Neural progenitor cell (in vitro differentiated cells): ENCODE measurements at places on chromosomes 5 and 9.

GRCh38 chr9:27462434-27462833, 61.7 kb upstream of the IFNK start:
- DNase-seq: no peak

DNA sequence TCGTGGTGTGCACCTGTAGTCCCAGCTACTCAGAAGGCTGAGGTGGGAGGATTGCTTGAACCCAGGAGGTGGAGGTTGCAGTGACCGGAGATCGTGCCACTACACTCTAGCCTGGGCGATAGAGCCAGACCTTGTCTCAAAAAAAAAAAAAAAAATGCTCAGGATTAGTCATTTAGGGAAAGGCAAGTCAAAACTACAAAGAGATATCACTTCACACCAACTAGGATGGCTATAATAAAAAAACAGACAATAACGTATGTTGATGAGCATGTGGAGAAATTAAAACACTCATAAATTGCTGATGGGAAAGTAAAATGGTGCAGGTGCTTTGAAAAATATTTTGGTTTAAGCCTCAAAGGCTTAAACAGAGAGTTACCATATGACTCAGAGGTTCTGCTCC, 6.3 kb upstream of the ANKRD34B start:
- DNase-seq: no peak

- DNase-seq: no peak
These were observed 316.2 kb downstream of the BRINP1 start for GRCh38 chr9:119053070-119053469.

GRCh38 chr5:56625541-56625940, 189.8 kb upstream of the MAP3K1 start:
- no peak for DNase-seq

- DNase-seq: no peak
These were observed 81.7 kb downstream of the GNAQ start for GRCh38 chr9:77949751-77950436.

GRCh38 chr5:43515678-43516048, 715 bp upstream of the C5orf34 start:
- no peak for DNase-seq

- peak; percentile 32 for DNase-seq
These were observed 106.5 kb upstream of the RAD23B start for GRCh38 chr9:107176436-107177151.

GRCh38 chr5:160685695-160686094, 166.3 kb downstream of the ATP10B start:
- peak; percentile 58 for DNase-seq

DNA sequence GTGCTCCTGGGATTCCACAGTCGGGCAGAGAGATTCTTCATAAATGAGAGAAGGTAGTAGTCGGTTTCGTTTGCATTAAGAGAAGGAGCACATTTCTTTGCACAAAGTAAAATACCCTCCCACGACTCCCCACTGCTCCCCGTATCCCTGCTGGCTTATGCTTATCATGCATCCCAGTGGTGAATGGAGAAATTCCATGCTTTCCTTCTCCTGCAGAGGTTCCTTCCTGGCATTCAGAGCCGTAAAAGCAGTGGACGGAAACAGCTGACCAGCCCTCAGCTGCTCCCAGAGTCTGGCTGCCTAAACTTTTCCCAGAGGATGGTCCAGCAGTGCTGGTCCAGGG, 93.1 kb downstream of the C9orf152 start:
- DNase-seq: no peak

GRCh38 chr5:169222934-169223594, 77.9 kb downstream of the SLIT3 start:
- DNase-seq: no peak

GRCh38 chr9:93473411-93473810, 20.0 kb upstream of the FAM120AOS start:
- no peak for DNase-seq

DNA sequence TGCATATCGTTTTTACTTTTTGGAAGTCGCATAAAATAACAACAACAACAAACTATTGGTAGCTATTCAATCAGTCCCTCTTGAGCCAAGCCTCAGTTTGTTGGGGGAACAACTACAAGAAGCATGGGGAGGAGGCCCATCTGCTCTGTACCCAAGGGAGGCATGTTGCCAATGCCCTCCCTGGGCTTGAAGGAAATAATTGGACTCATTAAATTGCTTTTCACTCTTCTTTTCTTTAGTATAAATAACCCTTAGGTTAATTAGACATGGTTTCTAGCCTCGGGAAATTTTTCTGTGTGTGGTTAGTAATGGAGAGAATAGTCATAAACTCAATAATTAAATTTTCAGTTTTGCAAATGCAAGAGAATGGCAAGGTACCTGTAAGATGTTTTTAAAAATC, 500.7 kb downstream of the TLE4 start:
- DNase-seq: no peak

GRCh38 chr9:71487061-71487460, 281.3 kb downstream of the CEMIP2 start:
- DNase-seq: peak; percentile 8

- peak; percentile 55 for DNase-seq
These were observed 3.0 kb upstream of the TMEM210 start for GRCh38 chr9:137174722-137175293.

DNA sequence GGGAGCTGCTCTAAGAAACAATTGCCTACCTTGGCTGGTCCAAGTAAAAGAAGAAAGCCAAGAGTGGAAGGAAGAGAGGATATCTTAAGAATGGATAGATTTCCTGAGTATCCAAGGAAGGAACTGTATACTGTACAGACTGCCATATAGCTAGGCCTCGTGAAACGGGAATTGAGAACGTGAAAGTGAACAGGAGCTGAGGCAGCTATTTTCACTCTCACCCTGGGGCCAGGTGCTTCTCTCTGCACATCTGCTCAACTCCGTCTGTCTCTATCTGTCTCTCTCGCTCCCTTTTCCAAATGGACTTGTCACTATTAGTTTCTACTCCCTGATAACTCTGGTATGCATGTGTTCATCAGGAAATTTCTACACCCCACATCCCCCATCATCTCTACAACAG, 35.9 kb upstream of the TESK1 start:
- no peak for DNase-seq

GRCh38 chr9:69143291-69143690, 30.8 kb upstream of the TJP2 start:
- DNase-seq: no peak

DNA sequence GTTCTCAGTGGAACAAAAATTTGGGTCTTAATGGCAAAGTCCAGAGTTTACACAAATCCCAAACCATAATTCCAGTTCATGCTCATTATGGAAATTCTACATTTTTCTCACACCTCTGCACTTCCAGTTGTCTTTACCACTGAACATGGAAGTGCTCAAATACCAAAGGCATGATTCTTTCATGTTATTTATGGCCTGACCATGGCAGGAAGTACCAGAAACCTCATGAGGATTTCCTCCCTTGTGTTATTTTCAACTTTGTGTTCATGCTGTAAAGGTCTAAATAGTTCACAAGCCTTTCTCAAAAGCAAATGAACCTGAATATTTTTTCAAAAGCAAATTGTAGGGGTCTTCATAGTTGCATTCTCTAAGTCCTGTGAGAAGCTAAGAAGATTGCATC, 82.0 kb upstream of the ITGA1 start:
- DNase-seq: no peak

DNA sequence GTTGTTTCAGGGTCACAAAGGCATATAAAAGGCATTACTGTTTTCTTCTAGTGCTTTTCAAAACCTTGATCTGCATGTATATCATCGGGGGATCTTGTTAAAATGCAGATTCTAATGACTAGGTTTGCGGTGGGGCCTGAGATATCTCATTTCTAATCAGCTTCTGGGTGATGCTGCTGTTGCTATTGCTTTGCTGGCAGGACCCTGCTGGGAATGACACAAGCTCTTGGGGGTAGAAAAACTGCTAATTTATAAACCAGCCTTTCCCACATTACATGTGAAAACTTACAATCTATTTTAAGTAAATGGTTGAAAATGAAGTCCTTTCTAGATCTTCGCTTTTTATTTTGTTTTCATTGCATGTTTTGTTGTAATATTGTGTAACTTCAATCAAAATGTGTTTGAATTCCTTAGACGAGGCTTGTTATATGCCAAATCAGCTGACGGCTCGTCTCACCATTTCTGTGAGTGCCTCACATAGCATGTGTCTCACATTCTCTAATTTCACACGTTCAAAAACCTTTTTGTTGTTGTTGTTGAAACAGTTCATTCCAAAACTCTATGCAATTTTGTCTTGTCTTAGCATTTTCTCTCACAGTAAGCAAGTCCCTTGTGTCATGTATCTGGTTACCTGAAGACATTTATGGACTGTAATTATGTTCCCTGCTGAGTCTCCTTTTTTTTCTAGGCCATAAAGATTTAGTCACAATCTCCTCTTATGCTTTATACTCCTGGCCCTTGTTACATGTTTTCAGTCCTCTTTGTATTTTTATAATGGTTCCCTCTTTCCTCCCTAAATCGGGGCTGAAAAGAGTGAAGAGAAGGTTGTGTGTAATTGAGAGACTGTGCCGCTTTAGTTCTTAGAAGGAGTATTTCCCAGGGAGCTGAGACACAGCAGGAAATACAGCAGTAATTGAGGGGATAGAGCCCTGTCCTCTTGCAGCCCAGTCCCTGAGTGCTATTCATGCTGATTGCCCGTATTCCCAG, 521.0 kb upstream of the SEMA6A start:
- DNase-seq: peak; percentile 68

- DNase-seq: no peak
These were observed 44.6 kb upstream of the LPCAT1 start for GRCh38 chr5:1568201-1568979.

GRCh38 chr5:176741561-176742211, 68.7 kb upstream of the UNC5A start:
- DNase-seq: no peak

- no peak for DNase-seq
These were observed 82.2 kb downstream of the DCP2 start for GRCh38 chr5:113058706-113059226.

GRCh38 chr9:107177243-107177839, 105.7 kb upstream of the RAD23B start:
- no peak for DNase-seq

DNA sequence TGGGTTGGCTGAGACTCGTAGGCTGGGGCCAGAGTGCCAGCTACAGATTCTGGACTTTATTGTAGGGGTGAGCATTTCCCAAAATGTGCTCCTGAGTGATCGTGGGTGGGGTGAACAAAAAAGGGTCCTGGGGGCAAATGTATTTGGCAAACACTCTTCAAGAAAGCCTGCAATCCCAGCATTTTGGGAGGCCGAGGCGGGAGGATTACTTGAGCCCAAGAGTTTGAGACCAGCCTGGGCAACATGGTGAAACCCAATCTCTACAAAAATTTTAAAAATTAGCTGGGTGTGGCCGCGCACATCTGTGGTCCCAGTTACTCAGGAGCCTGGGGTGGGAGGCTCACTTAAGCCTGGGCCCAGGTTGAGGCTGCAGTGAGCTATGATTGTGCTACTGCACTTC, 55.5 kb upstream of the CDKN2AIPNL start:
- no peak for DNase-seq

DNA sequence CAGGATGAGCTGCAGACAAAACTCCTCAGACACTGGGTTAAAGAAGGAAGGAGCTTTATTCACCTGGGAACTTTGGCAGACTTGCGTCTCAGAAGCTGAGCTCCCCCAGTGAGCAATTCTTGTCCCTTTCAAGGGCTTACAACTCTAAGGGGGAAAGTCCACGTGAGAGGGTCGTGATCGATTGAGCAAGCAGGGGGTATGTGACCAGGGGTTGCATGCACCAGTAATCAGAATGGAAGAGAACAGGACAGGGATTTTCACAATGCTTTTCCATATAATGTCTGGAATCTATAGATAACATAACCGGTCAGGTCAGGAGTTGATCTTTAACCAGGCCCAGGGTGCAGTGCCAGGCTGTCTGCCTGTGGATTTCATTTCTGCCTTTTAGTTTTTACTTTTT, 202.8 kb upstream of the MRPS30 start:
- DNase-seq: no peak

- DNase-seq: peak; percentile 3
These were observed 260.0 kb upstream of the ST8SIA4 start for GRCh38 chr5:101163088-101163487.

DNA sequence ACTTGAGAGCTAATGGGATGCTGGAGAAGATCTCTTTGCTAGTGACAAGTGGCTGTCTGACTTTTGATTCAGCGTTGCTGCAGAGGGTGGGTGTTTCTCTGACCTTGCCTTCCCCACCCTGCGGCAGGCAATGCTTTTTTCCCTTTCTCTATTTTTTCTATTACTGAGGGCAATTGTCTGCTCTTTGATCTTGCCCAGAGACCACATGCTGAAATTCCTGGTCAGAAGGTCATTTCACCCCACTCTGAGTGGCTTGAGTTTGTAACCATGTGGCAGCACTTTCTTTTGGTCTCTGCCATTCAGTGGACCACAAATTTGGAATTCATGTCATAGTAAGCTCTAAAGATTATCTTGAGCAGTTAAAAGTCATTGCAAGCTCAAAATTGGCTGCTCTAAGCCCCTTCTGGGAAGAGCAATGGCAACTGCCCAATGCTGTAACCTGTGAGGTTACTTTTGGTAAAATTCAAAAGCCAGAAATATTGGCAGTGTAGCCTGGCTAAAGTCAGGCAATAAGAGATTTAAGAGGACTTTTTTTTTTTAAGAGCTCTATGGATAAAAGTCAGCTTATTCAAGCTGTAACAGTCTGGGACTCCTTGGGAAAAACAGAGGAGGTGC, 30.4 kb upstream of the MTMR12 start:
- DNase-seq: no peak

DNA sequence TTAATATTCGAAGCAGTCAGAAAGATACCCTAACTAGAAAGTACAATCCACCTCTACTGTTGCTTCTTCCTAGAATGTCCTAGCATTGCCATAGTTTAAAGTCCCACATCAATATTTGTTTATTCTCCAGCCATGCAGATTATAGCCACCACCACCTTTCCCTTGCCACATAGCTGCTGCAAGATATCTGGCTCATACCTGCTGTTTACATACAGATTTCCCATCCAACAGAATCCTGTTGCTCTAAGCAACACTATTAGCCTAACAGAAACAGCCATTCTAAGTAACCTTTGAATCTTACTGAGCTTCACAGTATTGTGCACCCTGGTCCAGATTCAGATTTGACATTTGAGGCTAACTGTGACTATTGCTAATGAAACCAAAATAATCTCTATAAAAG, 45.6 kb downstream of the GNAQ start:
- no peak for DNase-seq

GRCh38 chr9:87710443-87710842, 15.5 kb upstream of the CTSL start:
- DNase-seq: no peak

DNA sequence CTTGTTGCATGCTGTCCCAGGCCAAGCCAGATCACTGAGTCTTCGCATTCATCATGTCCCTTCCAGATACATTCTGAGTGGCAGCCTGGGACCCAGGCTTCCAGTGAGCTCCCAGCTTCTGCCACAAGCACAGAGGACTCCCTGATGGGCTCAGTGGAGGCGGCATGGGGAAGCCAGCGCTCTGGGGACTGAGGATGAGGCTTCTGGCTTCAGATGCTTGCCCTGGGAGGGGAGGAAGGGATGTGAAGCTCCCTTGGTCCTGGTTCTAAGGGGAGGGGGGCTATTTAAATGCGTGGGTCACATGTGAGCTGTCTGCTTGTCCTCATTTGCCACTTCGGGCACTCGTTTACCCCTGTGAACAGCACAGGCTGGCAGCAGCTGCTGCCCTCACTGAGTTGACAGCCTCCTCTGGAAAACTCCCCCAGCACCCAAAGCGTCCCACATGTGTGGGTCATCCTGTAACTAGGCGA, 174.0 kb downstream of the NR3C1 start:
- DNase-seq: peak; percentile 10
